Activated naive CD4-positive, alpha-beta T cell treated with Interleukin-2 at 50 U/mL for 16 hours (primary cell): ENCODE measurements at places on chromosomes 3 and 15.

- no peak for DNase-seq
Measured at GRCh38 chr15:35673093-35673684, 127.2 kb upstream of the DPH6 start.

GRCh38 chr3:16824081-16824696 lies 60.6 kb upstream of the PLCL2 start:
- DNase-seq, result no peak

GRCh38 chr15:74281147-74282133 lies 45.3 kb downstream of the CCDC33 start:
- DNase-seq, result no peak

DNA sequence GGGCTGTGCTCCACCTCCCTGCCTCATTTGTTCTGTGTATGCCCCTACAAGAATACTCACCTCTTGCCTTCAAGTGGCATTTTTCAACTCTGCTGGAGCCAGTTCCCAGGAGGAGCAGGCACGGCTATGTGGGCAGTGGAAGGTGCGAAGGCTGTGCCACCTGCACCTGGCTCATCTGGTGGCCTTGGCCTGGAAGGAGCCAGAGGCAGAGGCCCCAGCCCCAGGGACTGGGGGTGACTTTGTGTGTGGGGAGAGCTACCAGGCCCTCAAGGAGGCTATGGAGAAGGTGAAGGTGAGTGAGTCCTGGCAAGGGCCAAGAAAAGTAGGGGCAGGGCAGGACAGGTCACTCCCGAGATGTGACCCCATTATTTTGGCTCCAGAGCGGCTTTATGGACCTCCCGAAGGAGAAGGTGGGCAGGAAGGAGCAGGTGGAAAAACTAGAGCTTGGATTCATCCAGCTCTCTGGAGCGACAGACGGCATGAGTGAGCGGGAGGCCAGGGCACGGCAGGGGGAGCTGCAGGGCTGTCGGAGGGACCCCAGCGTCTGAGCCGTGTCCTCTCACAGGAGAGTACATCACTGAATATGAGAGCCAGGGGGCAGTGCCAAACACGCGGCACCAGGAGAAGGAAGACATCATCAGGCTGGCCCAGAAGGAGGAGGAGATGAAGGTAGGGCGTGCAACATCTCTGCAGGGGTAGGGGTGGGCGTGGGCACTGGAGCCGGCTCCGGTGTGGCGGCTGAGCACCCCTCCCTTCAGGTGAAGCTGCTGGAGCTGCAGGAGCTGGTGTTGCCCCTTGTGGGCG lies 57.3 kb upstream of the UBE2Q2 start:
- DNase-seq, result no peak

GRCh38 chr15:95202569-95203349 lies 971.4 kb downstream of the MCTP2 start:
- no peak for DNase-seq

DNA sequence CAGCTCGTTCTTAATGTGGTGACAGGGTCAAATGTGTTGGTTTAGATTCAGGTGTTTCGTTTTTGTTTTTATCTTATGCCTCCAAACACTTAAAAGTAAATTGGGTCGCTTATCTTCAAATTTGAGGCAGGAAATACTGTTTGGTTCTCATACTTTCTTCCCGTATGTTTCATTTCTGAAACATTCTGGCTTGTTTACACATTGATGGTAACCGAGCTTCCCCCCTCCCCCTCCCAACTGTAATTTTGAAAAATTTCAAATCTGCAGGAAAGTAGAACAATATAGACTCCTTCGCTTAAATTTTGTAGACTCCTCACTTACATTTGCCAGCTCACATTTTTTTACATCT lies 64.9 kb downstream of the CMTM8 start:
- no peak for DNase-seq

- no peak for DNase-seq
Measured at GRCh38 chr15:99556011-99556410, 9.8 kb upstream of the MEF2A start.
